GM23338 (cell line): ENCODE measurements at places on chromosomes 11 and 22. TPM values are rescaled to one million over a fixed set of nuclear protein-coding genes. Genes with fewer than 3 reads are reported as not detected.

The CALCB gene
- total RNA-seq = 7.4 and 7.9 TPM in 2 replicates

The C11orf16 gene
- total RNA-seq = not detected in 2 replicates

The PHLDB1 gene
- total RNA-seq = 85.2 and 93.9 TPM in 2 replicates

The C11orf65 gene
- total RNA-seq = 0.21 TPM in 1 of 2 replicates, not detected in the other

The MS4A4E gene
- total RNA-seq = not detected in 2 replicates

The CECR2 gene
- 106 and 110 TPM in 2 replicates for total RNA-seq

The NOX4 gene
- 2.6 and 11.5 TPM in 2 replicates for total RNA-seq

The KCNK4 gene
- total RNA-seq = 1.0 TPM in 1 of 2 replicates, not detected in the other

The APOBEC3G gene
- 2.6 and 3.3 TPM in 2 replicates for total RNA-seq

The ARHGEF17 gene
- total RNA-seq = 11.0 and 15.0 TPM in 2 replicates

The UBQLNL gene
- 0.35 and 0.52 TPM in 2 replicates for total RNA-seq

The UPK3A gene
- 0.89 TPM in 1 of 2 replicates, not detected in the other for total RNA-seq

The STIM1 gene
- total RNA-seq = 9.3 and 14.0 TPM in 2 replicates

The POU2F3 gene
- 0.45 and 1.1 TPM in 2 replicates for total RNA-seq

The ANO1 gene
- total RNA-seq = 3.4 and 3.9 TPM in 2 replicates

The OR5B2 gene
- total RNA-seq = not detected in 2 replicates

The IFITM2 gene
- total RNA-seq = 57.3 and 91.2 TPM in 2 replicates

The OR52H1 gene
- total RNA-seq = 0.28 TPM in 1 of 2 replicates, not detected in the other

The HTR3A gene
- 8.1 and 9.7 TPM in 2 replicates for total RNA-seq

The MAPK12 gene
- 20.4 and 26.1 TPM in 2 replicates for total RNA-seq

The CD3E gene
- not detected in 2 replicates for total RNA-seq

The C22orf31 gene
- not detected in 2 replicates for total RNA-seq

The TTC36 gene
- 1.0 and 3.5 TPM in 2 replicates for total RNA-seq

The OR10V1 gene
- not detected in 2 replicates for total RNA-seq

The PARVA gene
- total RNA-seq = 6.9 and 7.6 TPM in 2 replicates
